ENCODE measurements at places on chromosomes 5 and 9.

DNA sequence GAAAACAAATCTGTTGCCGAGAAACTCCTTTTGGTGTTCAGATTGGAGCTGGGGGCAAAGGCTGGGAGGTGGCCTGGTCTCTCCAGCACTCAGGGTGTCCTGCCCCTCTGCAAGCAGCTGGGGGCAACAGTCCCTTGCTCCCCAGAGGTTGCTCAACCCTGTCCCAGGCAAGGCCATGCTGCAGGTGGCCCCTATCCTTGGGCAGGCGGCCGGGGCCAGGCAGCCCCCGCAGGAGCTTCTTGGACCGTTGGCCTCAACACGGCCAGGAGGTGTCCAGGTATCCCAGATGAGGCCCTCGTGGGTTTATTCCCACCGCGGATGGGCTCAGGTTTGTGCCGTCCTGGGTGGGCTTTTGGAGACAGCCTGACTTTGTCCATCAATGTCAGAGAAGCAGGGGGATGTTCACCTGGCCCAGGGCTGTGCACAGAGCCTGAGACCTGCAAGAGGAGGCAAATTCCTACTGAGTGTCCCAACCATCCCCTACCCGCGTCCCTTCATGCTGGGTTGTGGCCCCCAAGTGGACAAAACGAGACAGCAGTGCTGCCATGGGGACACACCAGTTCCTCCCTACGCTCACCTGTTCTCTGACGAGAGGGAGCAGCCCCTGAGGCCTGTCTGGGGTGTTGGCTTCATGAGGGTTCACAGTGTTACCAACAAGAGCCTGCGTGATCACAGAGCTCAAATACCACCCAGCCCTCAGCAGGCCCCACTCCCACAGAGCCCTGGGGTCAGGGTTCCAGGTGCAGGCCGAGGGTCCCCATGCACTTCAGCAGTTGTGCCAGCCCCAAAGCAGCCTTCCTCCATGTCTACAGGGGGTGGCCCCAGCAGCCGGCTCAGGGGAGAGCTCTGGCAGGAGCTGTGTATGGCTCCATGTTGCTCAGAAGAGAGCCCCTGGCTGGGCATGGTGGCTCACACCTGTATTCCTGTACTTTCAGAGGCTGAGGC is 9.5 kb upstream of the CCDC187 start:
- no peak for DNase-seq

DNA sequence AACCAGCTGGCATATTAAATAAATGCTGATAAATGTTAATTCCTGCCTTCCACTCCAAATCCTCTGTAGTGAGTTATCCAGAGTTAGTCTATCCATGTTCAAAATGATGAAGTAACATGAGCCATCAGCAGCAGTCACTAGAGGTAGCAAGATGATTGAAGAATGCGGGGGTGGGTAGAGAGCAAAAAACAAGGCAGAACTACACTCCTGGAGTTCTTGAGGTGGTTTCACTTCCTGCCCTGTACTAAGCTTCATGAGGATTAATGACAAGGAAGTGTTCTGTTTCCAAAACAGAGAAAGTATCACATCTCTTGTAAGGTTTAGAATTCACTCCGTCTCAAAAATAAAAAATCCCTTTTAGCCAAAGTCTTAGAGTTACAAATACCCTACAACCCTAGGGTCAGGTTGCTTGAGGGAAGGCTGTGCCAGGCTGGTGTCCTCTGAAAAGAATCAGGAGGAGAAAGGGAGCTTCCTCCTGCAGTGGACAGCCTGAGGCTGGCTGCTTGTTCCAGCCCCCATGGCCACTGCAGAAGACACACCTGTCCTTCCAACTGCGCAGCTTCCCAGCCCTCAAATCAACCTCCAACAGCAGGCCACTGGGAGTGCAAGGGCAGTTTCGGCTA is 180.2 kb downstream of the DENND1A start:
- DNase-seq = no peak

GRCh38 chr5:138632900-138633489 is 57.8 kb upstream of the HSPA9 start:
- DNase-seq = no peak

DNA sequence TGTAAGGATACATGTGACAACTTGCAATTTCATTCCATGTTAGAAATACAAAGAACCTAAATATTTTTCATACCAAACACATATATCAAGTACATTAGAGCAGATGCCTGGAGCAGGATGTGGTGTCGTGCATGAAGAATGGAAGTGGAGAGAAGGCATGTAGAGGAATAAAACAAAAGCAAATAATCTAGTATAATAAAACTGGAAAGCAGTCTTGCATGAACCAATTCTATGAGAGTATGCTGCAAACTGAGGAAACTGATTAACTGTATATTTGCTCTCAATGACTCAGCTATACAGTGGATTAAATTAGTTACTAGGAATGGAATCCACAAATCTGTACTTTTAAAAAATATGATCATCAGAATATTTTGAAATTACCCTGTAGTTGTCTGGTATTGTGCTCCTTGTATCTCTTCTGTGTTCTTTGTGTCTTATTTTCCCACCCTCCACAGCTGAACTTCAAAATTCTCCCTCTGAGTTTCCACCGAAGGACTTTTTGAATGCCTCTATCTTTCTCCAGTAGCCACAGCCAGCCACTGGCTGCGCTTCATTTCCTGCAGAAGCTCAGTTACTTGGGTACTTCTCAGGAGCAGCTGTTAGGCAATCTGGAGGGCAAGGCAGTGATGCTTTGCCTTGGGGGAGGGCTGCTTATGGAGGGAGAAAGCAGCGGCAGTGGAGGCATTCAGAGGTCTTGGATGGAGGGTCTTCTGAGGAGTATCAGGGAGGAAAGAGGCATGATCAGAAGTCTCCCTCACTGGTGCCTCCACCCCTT is 608.0 kb downstream of the BRINP1 start:
- no peak for DNase-seq

DNA sequence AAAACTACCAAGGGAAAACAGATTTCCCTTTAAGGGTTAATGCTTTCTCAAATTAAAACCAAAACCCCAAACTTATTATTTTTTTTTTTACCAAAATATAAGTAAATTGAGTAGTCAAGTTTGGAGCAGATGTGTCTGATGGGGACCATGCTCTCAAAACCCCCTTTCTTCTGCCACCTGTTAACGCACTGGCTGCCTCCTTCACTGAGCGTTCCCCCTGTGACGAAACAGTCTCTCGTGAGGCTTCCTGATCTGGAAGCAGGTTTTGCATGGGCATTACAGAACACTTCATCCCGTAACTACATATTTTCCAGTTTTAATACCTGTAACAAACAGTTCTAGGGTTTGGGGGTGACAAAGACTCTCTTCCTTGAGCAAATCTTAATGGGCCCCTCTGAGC is 59.4 kb downstream of the ANKH start:
- no peak for DNase-seq
